Neural crest cell (in vitro differentiated cells): ENCODE measurements at places on chromosomes 12 and 14. TPM values are rescaled to one million over a fixed set of nuclear protein-coding genes. Genes with fewer than 3 reads are reported as not detected.

GPX2 gene
- not detected in 2 replicates for total RNA-seq

BHLHE41 gene
- total RNA-seq: 0.65 TPM in 1 of 2 replicates, not detected in the other

CARMIL3 gene
- total RNA-seq: 9.3 and 9.4 TPM in 2 replicates

GNB3 gene
- 21.2 and 22.2 TPM in 2 replicates for total RNA-seq

ANKRD33 gene
- not detected in 2 replicates for total RNA-seq

MAPK1IP1L gene
- total RNA-seq: 141 and 151 TPM in 2 replicates

DNA sequence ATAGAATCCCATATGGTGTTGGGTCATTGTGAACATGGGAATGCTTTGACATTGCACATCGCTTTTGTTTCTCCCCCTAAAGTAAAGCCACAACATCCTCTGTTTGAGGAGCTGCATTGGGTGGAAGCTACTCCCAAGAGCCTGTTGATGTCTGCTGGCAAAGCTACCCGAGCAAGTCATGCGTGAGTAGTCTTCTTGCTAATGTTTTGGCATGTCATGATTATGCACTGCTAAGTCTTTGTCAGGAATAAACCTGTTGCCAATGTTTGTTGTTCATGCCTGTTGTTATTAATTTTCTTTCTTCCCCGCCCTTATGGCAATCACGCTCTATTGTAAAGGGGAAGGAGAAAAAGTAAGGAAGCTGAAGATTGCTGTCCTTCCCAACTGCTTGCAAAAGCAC, 97.3 kb downstream of the EXOC5 start:
- DNase-seq: no peak
- no peaks in the 10 kb centered on the region for H3K4me1 ChIP-seq
- H3K4me3 ChIP-seq: no peak overlapping the region
- no peak overlapping the region for H3K27ac ChIP-seq
- H3K27me3 ChIP-seq: no peaks in the 10 kb centered on the region

GRCh38 chr12:101648195-101648594, 49.2 kb upstream of the CHPT1 start:
- peaks cover 10% of the 10 kb centered on the region for H3K27me3 ChIP-seq
- peaks cover 10% of the 10 kb centered on the region for H3K4me1 ChIP-seq
- no peak overlapping the region for H3K27ac ChIP-seq
- no peak overlapping the region for H3K4me3 ChIP-seq
- no peak for DNase-seq
- H3K36me3 ChIP-seq: no peaks in the 10 kb centered on the region

- H3K27ac ChIP-seq: no peak overlapping the region
- no peak for DNase-seq
- H3K4me3 ChIP-seq: no peak overlapping the region
- no peaks in the 10 kb centered on the region for H3K27me3 ChIP-seq
- peaks cover 19% of the 10 kb centered on the region for H3K4me1 ChIP-seq
- H3K36me3 ChIP-seq: peaks cover 6% of the 10 kb centered on the region
Measured at GRCh38 chr14:65492266-65492665, 79.7 kb downstream of the FUT8 start.

- H3K27me3 ChIP-seq: no peaks in the 10 kb centered on the region
- no peak overlapping the region for H3K4me3 ChIP-seq
- DNase-seq: no peak
- no peak overlapping the region for H3K27ac ChIP-seq
Measured at GRCh38 chr14:63938198-63939005, 85.6 kb downstream of the SYNE2 start.

DNA sequence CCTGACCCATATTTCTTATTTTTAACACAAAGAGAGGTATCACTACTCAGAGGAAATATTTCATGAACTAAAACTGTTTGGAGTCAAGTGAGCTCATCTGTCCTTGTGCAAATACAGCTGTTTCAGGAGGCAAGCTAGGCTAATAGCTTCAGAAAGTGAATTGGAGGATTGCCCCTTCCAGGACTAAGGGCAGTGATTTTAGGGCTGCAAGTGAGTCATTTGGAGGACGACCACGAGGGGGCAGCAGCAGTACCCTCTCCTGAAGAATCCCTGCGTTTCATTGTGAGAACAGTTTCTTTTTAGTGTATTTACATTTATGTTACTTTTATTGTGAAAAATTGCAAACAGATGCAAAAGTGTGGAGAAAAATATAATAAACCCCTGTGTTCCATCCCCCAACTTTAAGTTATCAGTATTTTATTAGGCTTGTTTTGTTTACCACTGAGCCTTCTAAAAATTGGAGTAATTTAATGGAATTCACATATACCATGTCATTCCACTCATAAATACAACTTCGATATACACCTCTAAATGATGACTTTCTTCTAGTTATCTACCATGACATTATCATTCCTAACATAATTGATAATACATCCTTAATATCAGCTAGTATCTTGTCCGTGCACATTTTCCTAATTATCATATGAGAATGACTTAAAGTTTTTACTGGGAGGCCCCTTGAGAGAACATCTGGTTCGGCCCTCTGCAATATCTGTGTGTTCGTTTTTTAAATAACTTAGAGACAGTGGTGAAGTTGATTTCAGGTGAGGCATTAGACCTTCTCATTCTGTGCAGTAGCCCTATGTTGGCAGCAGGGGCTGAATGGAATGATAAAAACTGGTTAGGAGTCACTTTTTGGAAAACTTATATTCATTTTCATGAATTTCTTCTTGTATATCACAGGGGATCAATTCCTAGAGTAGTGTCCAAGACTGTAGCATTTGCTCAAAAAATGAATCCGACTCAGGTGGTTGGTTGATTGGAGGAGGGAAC, 13.7 kb downstream of the FOXJ2 start:
- peaks cover 14% of the 10 kb centered on the region for H3K36me3 ChIP-seq
- H3K4me3 ChIP-seq: no peak overlapping the region
- no peak overlapping the region for H3K27ac ChIP-seq
- H3K4me1 ChIP-seq: no peaks in the 10 kb centered on the region
- H3K27me3 ChIP-seq: no peaks in the 10 kb centered on the region

- no peak overlapping the region for H3K4me3 ChIP-seq
- no peak overlapping the region for H3K27ac ChIP-seq
- peaks cover 31% of the 10 kb centered on the region for H3K4me1 ChIP-seq
- no peak for DNase-seq
Measured at GRCh38 chr12:538731-539539, 79.2 kb downstream of the B4GALNT3 start.

GRCh38 chr12:107385509-107385908, 292.2 kb upstream of the CRY1 start:
- H3K36me3 ChIP-seq: no peaks in the 10 kb centered on the region
- DNase-seq: no peak
- H3K27me3 ChIP-seq: peaks cover 6% of the 10 kb centered on the region
- H3K4me1 ChIP-seq: peaks cover 4% of the 10 kb centered on the region

DNA sequence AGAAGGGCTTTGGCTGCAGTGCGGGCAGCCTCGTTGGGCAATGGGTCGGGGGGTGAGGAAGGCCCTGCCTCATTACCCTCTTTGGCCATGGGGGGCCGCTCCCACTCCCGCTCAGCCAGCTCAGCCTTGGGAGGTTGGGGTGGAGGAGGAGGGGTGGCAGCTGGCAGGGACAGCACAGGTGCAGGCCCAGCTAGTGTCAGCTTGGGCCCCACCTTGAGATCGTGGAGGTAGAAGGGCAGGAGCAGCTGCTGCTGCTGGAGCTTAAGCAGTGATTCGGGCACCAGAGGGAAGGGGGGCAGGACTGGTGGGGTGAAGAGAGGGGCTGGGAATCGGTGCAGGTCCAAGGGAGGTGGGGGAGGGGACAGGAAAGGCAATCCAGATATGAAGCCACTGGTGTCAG, 26.0 kb downstream of the ZFHX2 start:
- no peaks in the 10 kb centered on the region for H3K27me3 ChIP-seq
- H3K27ac ChIP-seq: no peak overlapping the region
- H3K4me3 ChIP-seq: no peak overlapping the region

DNA sequence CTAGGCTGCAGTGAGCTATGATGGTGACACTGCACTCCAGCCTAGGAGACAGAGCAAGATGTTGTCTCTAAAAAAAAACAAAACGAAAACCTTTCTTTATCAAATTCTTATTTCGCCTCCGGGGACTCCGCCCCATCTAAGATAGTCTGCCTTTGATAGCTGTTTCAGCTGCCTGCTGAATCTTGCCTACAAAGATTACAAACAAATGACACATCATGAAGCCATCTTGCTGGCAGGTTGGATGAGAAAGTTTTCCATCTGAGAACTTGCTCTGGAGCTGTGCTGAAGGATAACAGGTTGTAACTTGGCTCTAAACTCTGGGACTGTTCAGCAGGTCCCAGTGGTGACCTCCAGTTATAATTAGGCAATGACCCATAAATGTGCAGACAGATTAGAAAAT, 41.8 kb upstream of the AEBP2 start:
- H3K4me3 ChIP-seq: no peak overlapping the region
- no peaks in the 10 kb centered on the region for H3K36me3 ChIP-seq
- no peak for DNase-seq
- no peak overlapping the region for H3K27ac ChIP-seq
- H3K4me1 ChIP-seq: peaks cover 7% of the 10 kb centered on the region

GRCh38 chr12:43711348-43711747, 47.2 kb downstream of the PUS7L start:
- peaks cover 7% of the 10 kb centered on the region for H3K4me1 ChIP-seq
- peaks cover 2% of the 10 kb centered on the region for H3K36me3 ChIP-seq
- H3K4me3 ChIP-seq: no peak overlapping the region
- DNase-seq: no peak
- H3K27ac ChIP-seq: no peak overlapping the region

GRCh38 chr14:38387821-38388220, 131.9 kb upstream of the CLEC14A start:
- no peak for DNase-seq
- peaks cover 3% of the 10 kb centered on the region for H3K27me3 ChIP-seq
- no peak overlapping the region for H3K4me3 ChIP-seq
- no peak overlapping the region for H3K27ac ChIP-seq
- H3K36me3 ChIP-seq: no peaks in the 10 kb centered on the region
- no peaks in the 10 kb centered on the region for H3K4me1 ChIP-seq

- peaks cover 8% of the 10 kb centered on the region for H3K27me3 ChIP-seq
- no peak overlapping the region for H3K27ac ChIP-seq
- no peak for DNase-seq
- H3K4me1 ChIP-seq: peaks cover 19% of the 10 kb centered on the region
- peaks cover 6% of the 10 kb centered on the region for H3K36me3 ChIP-seq
Measured at GRCh38 chr14:52703225-52703624, 3.8 kb upstream of the PSMC6 start.

- no peaks in the 10 kb centered on the region for H3K36me3 ChIP-seq
- H3K4me3 ChIP-seq: no peak overlapping the region
- H3K4me1 ChIP-seq: no peaks in the 10 kb centered on the region
- H3K27ac ChIP-seq: no peak overlapping the region
- DNase-seq: no peak
Measured at GRCh38 chr12:58368001-58368400, 426.6 kb downstream of the ATP23 start.

DNA sequence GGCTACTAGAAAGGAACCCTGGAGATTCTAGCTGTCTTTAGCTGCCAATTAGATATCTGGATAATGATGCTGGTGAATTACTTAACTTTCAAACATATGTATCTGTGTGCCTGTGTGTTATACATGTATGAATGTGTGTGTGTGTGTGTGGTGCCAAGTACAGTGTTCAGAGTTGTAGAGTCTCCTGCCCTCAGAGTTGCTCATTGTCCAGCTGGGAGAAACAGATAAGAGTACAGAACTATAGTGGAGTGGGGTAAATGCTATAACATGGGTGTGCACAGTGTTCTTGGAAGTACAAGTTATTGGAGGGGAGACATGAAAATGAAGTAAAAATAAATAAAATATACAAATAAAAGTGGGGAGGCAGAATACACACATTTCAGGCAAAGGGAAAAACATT, 23.6 kb upstream of the ADAM20 start:
- H3K4me3 ChIP-seq: no peak overlapping the region
- peaks cover 39% of the 10 kb centered on the region for H3K36me3 ChIP-seq
- H3K27me3 ChIP-seq: no peaks in the 10 kb centered on the region
- no peak for DNase-seq
- H3K27ac ChIP-seq: peak overlapping the region; percentile 39

- H3K27me3 ChIP-seq: peaks cover 54% of the 10 kb centered on the region
- no peak for DNase-seq
- peaks cover 2% of the 10 kb centered on the region for H3K36me3 ChIP-seq
- peak overlapping the region; percentile 13 for H3K4me3 ChIP-seq
- H3K27ac ChIP-seq: no peak overlapping the region
- peaks cover 24% of the 10 kb centered on the region for H3K4me1 ChIP-seq
Measured at GRCh38 chr12:49708851-49709250, 1.6 kb upstream of the FMNL3 start.

DNA sequence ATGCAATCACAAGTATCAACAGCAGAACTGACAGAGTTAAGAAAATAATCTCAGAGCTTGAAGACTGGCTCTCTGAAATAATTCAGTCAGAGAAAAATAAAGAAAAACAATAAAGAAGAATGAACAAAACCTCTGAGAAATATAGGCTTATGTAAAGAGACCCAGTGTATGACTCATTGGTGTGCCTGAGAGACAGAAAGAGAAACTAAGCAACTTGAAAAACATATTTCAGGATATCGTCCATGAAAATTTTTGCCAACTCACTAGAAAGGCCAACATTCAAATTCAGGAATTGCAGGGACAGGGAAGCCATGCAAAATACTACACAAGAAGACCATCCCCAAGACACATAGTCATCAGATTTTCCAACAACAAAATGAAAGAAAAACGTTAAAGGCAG, 56.2 kb downstream of the APOBEC1 start:
- no peaks in the 10 kb centered on the region for H3K4me1 ChIP-seq
- peaks cover 3% of the 10 kb centered on the region for H3K36me3 ChIP-seq
- no peak overlapping the region for H3K27ac ChIP-seq
- no peak overlapping the region for H3K4me3 ChIP-seq

DNA sequence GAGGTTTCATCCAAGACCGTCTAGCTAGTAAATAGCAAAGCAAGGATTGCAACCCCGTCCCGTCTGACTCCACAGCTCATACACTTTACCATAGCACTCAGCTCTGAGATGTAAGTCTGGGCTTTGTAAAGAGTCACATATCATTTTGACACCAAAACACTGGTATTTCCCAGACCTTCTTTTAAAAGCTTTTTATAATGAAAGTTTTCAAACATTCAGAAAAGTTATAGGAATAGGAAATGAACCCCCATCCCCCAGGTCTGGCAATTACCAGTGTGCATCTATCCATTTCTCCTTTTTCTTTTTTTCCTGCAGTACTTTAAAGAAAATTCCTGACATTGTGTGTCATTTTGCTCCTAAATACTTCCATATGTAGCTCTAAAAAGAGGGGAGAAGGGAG, 183.6 kb upstream of the CCND2 start:
- no peak for DNase-seq
- no peak overlapping the region for H3K4me3 ChIP-seq
- peaks cover 4% of the 10 kb centered on the region for H3K27me3 ChIP-seq
- H3K27ac ChIP-seq: no peak overlapping the region

- H3K4me1 ChIP-seq: no peaks in the 10 kb centered on the region
- no peaks in the 10 kb centered on the region for H3K27me3 ChIP-seq
- no peaks in the 10 kb centered on the region for H3K36me3 ChIP-seq
- H3K4me3 ChIP-seq: no peak overlapping the region
- no peak overlapping the region for H3K27ac ChIP-seq
- no peak for DNase-seq
Measured at GRCh38 chr12:41051954-41052353, 136.2 kb upstream of the PDZRN4 start.
